ENCODE measurements at places on chromosomes 1 and 21. TPM values are rescaled to one million over a fixed set of nuclear protein-coding genes. Genes with fewer than 3 reads are reported as not detected.

Gene TMEM54
- total RNA-seq = 56.6 TPM

Gene KCNJ6
- not detected for total RNA-seq

Gene SLC6A17
- total RNA-seq = 0.14 TPM

Gene SV2A
- total RNA-seq = 22.7 TPM

DNA sequence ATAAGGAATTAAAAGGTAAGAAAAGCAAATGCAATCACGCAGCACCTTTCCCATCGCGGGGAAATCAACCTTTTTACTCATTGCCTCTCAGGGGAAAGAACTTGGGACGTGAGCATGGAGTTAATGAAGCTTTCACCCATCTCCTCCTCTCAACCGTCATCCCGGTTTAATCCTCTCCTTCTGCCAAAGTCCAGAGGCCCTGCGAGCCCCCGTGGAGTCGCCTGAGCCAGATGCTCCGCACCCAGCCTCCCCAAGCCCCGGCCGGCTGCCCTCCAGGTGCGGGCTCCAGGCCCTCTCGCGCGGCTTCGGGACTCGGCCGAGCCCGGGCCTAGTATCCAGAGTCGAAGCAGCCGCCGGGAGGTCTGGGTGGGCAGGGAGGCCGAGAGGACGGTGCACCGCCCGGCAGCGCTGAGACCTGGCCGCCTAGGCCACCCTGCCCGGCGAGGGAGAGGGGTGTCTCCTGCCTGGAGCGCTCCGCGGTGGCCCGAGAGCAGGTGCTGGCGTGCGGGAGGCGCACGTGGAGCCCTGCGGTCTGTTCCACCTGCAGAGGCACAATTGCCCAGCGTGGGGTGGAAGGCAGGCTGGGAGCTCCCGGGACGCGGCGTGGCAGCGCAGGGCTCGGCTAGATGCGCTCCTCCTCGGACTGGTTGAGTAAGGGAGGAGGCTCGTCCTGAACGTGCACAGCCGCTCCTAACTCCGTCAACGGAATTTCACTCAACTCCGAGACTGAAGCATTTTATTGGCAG, 218.5 kb downstream of the SDCCAG8 start:
- no peaks in the 10 kb centered on the region for H3K27me3 ChIP-seq
- no peaks in the 10 kb centered on the region for H3K36me3 ChIP-seq
- H3K27ac ChIP-seq = no peak overlapping the region
- no peak for DNase-seq
- H3K4me1 ChIP-seq = peaks cover 15% of the 10 kb centered on the region

DNA sequence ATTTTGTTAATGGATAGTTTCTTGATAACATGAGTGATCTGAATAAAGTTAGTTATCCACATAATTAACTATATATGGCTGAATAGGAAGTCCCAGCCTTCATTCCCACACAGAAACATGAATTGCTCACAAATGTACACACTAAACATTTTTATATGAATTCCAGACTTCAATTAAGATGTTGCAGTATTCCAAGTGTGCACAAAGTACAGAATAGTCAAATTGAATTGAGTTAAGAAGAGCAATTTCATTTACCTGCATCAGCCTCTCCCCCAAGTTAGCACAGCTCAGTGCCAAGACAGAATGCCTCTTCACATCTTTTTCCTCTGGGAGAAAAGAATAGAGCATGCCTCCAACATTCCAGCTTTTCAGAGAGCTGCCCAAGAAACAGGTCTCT, 207.0 kb upstream of the SAMSN1 start:
- no peak overlapping the region for H3K4me3 ChIP-seq
- DNase-seq = no peak
- no peaks in the 10 kb centered on the region for H3K36me3 ChIP-seq
- no peak overlapping the region for H3K27ac ChIP-seq

DNA sequence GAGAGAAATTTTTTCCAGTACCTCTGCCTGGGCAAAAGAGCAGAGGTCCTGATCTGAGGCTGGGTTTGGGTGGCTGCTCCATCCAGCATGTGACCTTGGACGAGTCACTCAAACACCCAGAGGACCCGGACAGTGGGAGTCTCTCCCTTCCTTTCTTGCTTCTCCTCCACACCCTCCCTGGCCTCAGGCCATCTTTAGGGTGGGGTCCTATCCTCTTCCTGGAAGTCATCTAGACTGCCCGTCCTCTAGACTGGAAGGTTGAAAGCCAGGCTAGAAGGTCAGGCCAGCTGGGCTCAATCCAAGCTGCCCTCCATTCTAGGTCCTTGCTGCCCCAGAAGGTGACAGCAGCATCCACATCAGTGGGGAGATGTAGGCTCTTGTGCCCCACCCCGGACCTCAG, 599.5 kb downstream of the MATN1 start:
- H3K4me1 ChIP-seq = no peaks in the 10 kb centered on the region
- H3K36me3 ChIP-seq = no peaks in the 10 kb centered on the region
- H3K4me3 ChIP-seq = no peak overlapping the region
- no peak overlapping the region for H3K27ac ChIP-seq
- no peaks in the 10 kb centered on the region for H3K27me3 ChIP-seq

DNA sequence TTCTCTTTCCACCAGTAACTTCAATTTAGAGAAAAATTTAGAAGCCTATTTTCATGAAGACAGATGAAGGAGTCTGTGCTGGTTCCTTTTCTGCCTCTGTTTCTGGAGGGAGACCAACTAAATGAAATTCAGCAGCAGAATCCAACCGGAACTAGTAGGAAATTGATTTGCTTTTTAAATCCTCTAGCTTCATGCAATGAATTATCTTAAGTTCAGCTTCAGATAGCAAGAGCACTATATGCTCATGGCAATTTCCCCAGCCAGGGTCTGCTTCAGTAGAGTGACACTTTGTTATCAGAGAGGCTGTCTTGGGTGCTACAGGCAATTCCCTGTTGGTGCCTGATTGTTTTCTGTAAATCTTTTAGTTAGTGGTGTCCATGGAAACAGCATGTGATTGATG, 189.7 kb downstream of the SLC35F3 start:
- no peak for DNase-seq
- H3K27me3 ChIP-seq = no peaks in the 10 kb centered on the region
- no peak overlapping the region for H3K4me3 ChIP-seq
- H3K36me3 ChIP-seq = no peaks in the 10 kb centered on the region

DNA sequence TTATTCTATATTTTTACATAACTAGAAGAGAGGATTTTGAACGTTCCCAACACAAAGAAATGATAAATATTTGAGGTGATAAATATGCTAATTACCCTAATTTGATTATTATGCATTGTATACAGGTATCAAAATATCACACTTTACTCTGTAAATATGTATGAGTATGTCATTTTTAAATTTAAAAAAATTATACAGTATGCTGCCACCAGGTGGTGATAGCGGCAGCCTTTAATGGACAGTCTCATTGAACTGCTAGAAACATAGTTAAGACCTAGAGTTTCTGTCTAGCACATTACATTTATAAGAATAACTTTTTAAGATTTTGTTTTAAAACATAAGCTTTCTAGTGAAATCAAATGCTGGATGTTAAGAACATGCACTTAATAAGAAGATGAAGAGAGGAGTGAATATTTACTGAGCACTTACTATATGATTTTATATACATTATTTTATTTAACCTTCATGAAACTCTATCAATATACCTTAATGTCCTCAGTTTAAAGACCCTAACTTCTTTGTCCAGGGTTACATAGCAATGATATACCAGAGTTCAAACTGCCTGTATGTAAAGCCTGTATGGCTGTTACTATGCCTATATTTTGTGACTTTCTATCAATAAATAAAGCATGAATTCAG, 207.1 kb downstream of the NUF2 start:
- no peaks in the 10 kb centered on the region for H3K4me1 ChIP-seq
- H3K27ac ChIP-seq = no peak overlapping the region
- H3K4me3 ChIP-seq = no peak overlapping the region

DNA sequence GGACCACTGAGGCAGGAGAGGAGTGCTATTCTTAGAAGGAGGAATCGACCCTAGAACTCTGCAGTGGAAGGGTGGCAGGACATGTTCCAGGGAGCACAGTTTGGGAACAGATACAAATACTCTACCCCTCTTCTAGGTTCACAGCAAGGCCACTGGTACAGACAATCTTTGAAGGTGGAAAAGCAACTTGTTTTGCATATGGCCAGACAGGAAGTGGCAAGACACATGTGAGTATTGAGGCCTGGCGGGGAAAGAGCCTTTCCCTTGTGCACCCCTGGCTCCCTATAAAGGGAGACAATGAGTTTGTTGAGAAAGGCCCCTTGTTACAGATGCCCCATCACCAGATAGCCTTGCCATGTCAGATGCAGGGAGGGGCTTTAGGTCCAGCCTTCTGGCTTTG, 17.8 kb downstream of the KIF2C start:
- H3K4me3 ChIP-seq = no peak overlapping the region
- no peaks in the 10 kb centered on the region for H3K36me3 ChIP-seq
- H3K27me3 ChIP-seq = no peaks in the 10 kb centered on the region
- DNase-seq = no peak
- no peak overlapping the region for H3K27ac ChIP-seq
- H3K4me1 ChIP-seq = no peaks in the 10 kb centered on the region

- no peak overlapping the region for H3K27ac ChIP-seq
- DNase-seq = no peak
- peaks cover 54% of the 10 kb centered on the region for H3K4me1 ChIP-seq
- H3K36me3 ChIP-seq = no peaks in the 10 kb centered on the region
- peak overlapping the region; percentile 87 for H3K4me3 ChIP-seq
These were observed 3.0 kb downstream of the FUBP1 start for GRCh38 chr1:77975907-77976306.

DNA sequence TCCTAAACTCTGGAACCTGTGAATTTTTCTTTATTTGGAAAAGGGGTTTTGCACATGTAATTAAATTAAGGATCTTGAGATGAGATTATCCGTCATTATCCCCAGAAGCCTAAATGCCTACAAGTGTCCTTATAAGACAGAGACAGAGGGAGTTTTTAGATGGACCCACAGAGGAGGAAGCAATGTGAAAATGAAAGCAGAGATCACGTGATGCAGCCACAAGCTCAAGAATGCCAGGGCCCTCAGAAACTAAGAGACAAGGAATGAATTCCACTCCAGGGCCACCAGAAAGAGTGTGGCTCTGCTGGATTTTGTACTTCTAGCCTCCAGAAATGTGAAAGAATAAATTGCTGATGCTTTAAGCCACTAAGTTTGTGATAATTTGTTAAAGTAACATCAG, 183.6 kb upstream of the UBE2U start:
- H3K36me3 ChIP-seq = no peaks in the 10 kb centered on the region
- peaks cover 43% of the 10 kb centered on the region for H3K4me1 ChIP-seq
- H3K27me3 ChIP-seq = no peaks in the 10 kb centered on the region
- H3K27ac ChIP-seq = peak overlapping the region; percentile 32
- DNase-seq = no peak

- H3K4me3 ChIP-seq = no peak overlapping the region
- no peaks in the 10 kb centered on the region for H3K27me3 ChIP-seq
- H3K4me1 ChIP-seq = peaks cover 6% of the 10 kb centered on the region
- no peak for DNase-seq
- no peak overlapping the region for H3K27ac ChIP-seq
These were observed 484.4 kb downstream of the PLA2G4A start for GRCh38 chr1:187313115-187313514.

DNA sequence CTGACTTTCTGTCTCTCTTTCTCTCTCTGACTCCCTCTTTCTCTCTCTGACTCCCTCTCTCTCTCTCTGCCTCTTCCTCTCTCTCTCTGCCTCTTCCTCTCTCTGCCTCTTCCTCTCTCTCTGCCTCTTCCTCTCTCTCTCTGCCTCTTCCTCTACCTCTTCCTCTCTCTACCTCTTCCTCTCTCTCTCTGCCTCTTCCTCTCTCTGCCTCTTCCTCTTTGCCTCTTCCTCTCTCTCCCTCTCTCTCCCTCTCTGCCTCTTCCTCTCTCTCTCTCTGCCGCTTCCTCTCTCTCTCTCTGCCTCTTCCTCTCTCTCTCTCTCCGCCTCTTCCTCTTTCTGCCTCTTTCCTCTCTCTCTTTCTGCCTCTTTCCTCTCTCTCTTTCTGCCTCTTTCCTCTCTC, 18.6 kb upstream of the ANKRD45 start:
- H3K27me3 ChIP-seq = no peaks in the 10 kb centered on the region
- no peak for DNase-seq
- no peaks in the 10 kb centered on the region for H3K36me3 ChIP-seq
- no peak overlapping the region for H3K4me3 ChIP-seq

GRCh38 chr1:59061876-59062275, 235.0 kb upstream of the FGGY start:
- H3K4me1 ChIP-seq = no peaks in the 10 kb centered on the region
- peak overlapping the region; percentile 64 for H3K4me3 ChIP-seq
- H3K27me3 ChIP-seq = no peaks in the 10 kb centered on the region
- peak overlapping the region; percentile 73 for H3K27ac ChIP-seq
- H3K36me3 ChIP-seq = no peaks in the 10 kb centered on the region
- DNase-seq = peak; percentile 68

DNA sequence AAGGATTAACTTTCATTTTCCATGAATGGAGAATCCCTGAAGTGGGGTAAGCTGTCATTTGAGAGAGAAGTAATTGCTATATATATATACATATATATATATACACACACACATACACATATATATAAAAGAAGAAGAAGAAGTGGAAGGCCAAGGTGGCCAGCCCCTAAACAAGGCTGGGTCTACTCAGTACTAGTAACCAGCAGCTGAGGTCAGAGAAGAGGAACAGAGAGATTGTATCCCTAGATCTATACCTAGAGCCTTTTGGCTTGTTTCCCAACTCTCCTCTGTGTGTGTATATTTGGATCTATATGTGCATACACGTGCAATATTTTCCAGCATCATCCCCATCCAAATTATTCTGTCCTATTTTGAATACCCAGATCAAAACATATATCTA, 5.2 kb downstream of the TNFSF4 start:
- H3K4me3 ChIP-seq = no peak overlapping the region
- H3K27me3 ChIP-seq = no peaks in the 10 kb centered on the region
- H3K27ac ChIP-seq = no peak overlapping the region
- no peak for DNase-seq
- H3K36me3 ChIP-seq = no peaks in the 10 kb centered on the region
- H3K4me1 ChIP-seq = peaks cover 11% of the 10 kb centered on the region

DNA sequence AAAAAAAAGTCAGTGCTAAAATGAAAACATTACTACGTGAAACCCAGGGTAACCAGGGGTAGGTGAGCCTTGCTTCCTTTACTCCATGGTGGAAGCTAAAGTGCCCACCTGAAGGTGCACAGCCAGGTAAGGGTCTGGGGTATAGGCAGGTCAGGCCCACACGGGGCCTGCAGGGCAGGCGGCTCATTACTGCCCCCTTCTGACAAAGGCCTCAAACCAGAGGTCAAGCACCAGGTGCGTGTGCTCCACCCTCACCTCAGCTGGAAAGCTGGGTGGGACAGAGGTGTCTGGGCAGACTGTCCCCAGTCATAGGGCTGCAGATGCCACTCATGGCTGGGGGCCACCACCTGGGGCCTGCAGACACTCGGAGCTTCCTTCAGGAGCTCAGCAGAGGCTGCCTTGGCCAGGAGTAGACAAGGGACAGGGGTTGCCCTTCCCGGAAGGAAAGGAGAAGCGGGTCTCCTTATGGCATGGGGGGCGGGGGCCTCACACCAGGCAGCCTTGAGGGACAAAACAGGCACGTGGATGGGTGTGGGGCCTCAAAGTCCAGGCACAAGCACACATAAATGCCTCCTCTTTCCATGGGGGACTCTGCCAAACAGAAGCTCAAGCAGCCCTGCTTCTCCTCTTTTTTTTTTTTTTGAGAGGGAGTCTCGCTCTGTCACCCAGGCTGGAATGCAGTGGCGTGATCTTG, 36.2 kb downstream of the ACOT7 start:
- no peaks in the 10 kb centered on the region for H3K36me3 ChIP-seq
- no peak overlapping the region for H3K4me3 ChIP-seq
- H3K4me1 ChIP-seq = peaks cover 32% of the 10 kb centered on the region
- H3K27me3 ChIP-seq = no peaks in the 10 kb centered on the region
- no peak for DNase-seq

Data from thoracic aorta (tissue), 2 donors.